ENCODE measurements at places on chromosomes 5 and 9.

DNA sequence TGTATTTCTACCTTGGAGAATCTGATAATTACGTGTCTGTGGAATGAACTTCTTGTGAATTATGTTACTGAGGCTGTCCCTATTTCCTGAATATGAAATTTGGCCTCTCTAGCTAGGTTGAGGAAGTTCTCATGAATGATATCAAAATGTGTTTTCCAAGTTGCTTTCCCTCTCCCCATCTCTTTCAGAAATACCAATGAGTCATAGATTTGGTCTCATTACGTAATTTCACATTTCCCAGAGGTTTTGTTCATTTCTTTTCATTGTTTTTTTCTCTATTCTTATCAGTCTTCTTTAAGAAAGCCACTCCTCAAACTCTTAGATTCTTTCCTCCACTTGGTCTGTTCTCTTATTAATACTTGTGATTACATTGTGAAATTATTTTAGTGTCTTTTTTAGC, 923.8 kb upstream of the CDH9 start:
- DNase-seq: no peak

GRCh38 chr9:112540800-112541199, 54.2 kb downstream of the KIAA1958 start:
- no peak for DNase-seq

GRCh38 chr9:69221036-69221435, 47.0 kb downstream of the TJP2 start:
- no peak for DNase-seq

DNA sequence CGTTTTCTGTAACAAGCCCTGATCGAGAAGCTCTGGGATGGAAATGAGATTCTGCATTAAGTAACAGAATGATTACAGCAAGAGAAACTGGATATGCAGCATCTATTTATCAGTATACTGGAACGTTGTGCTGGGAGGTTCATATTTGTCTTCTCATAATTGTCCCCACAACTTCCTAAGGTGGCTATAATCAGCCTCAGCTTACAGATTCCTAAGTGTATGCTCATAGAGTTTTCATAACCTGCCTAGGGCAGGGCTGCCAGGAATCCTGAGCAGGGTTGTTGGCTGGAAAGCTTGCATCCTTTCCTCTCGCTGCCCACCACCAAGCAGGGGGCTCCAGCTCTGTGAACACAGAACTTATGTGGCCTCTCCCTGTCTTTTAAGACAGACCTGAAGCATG, 70.2 kb downstream of the FNBP1 start:
- DNase-seq: no peak

GRCh38 chr5:96852759-96853158, 23.5 kb upstream of the ERAP2 start:
- DNase-seq: no peak

DNA sequence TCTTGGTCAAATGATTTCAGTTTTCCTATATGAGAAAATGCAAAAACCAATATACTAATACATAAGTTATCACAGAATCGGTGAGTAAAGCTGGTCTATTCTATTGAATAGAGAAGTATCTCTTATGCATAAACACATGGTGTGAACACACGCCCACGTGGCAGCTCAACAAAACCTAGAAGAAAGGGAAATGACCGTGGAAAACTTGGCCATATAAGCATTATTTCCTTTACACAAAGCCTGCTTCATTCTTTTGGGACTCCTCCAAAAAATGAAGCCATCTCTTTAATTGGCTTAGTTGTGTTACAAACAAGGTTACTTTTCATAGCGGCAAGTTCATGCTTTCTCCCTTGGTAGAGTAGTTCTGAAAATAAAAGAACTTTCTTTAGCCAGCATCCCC, 183.2 kb downstream of the TMEM161B start:
- DNase-seq: no peak

DNA sequence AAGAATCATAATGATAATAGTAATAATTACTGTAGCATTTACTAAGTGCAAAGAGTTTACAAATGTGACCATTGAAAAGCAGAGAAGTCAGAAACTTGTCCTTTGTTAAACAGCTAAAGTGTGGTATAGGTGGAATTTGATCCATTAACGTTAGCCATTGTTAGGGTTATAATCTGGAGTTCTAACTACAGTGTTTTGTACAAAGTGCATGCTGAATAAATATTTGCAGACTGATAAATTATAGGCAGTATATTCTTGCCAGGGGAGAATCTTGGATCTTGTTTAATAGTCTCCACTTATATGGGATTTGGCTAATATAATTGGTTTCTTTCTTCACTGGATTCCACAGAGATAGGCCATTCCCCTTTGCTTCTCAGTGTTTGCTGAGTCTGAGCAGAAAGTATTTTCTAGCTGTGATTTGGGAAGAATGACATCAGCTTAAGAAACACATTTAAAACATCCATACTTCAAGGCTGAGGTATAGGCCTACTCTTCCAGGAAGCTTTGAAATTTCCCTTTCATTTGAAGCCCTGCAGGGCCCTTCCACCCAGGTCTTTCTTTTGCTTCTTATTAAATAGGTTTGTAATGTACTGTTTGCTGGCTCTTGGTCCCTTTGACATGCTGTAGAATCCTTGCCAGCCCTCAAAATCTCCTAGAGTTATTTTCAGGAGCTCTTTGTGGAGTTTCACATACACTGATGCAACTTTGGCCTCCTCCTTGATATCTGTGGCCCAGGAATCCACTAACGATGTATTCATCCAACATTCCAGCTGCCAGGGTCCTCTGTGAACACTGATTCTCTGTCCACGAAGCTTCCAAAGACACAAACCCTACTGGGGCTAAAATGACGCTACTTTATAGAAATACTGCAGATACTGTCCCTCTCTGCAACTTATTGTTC, 51.4 kb downstream of the ATP10B start:
- peak; percentile 22 for DNase-seq

- DNase-seq: no peak
Measured at GRCh38 chr9:123871781-123872180, 58.1 kb downstream of the DENND1A start.

DNA sequence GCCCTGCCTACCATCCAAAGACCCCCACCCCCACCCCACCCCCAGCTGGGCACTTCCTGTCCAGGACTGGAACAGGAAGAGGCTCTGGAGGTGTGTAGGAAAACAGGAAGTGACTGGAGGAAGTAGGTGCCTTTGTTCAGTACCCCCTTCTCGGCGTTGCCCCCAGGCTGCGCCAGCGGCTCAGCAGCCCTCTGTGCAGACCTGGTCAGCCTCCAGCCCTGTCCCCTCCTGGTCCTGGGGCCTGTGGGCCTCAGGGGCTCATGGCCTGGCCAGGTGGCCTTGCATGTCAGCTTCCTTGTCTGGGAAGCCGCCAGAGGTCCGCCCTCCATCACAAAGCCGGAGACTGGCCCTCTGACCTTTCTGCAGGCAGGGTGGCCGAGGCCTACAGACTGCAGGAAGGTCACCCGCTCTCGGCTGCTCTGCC, 26.0 kb downstream of the FLT4 start:
- no peak for DNase-seq

DNA sequence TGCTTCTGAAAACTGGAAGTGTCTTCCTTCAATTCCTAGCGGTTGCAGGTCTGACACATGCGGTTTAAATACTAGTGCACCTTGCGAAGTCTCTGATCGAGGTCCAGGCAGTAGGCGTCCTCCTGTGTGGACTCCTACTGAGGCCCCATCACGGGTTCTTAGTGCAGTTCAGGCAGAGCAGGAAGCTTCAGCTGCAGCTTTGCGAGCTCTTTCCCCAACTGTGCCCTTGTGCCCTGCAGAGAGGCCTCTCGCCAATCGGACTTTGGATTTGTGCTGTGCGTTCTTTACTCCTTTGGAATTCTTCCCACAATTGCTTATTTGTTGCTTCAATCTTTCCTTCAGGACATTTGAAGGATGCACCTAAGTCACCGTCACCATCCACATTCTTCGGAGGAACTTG, 40.6 kb upstream of the FAM120AOS start:
- DNase-seq: no peak

DNA sequence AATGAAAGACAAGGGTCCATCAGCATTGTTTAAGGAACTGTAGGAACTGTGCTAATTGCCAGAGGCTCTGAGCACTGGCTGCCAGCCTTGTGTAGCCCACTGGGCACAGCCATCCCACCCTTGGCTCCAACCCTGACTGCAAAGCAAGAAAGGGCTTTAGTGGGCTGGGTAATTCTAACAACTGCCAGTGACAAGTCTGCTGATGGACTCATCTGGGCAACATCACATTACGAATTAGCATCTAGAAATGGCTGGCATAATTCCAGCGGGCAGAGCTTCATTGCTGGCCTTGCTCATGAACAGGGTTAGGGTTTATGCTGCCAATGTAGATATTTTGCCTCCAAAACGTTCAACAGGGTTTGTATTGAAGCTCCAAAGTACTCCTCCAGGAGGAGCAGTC, 326.9 kb downstream of the ARHGEF28 start:
- DNase-seq: no peak

DNA sequence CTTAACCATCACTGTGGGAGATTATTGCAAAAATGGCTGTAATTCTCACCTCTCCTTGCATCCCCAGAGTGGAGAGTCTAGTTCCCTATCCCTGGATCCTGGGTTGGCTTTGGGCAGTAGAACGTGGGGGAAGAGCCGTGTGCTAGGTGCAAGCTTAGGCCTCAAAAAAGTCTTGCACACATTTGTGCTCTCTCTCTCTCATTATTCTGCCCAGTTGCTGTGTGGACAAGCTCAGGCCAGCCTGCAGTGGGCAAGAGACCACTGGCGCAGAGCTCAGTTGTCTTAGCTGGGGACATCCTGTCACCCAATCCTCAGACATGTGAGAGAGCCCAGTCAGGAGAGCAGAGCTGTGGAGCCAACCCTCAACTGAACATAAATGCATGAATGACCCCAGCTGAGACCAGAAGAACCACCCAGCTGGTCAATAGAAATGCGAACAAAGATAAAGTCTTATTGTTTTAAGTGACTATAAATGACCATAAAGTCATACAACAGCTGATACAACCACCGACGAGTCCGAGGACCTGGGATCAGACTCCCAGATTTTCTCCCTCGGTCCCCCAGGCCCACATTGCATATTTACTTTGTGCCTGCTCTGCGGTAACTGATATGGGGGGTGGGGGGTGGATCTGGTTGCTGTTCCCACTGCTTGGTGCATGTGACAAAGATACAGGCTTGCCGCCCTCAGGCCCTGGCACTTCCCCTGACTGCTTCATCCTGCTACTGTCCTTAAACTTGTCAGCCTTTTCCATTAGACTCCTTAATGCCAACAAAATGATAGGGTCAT, 166.4 kb upstream of the MVB12B start:
- DNase-seq: no peak

DNA sequence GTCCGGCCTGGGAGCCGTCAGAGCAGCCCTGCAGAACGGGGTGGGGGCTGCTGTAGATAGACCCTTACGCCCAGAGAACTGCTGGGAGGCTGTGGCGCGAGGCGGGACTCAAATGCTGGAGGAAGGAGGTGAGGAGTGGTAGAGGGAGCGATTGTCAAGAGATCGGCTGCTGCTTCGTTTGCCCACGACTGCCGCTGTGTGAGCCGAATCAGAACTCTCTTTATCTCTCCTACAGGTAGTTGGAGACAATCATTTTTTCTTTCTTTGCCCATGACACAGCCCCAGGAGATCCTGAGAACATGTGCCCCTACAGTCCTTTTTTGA, 456 bp downstream of the ZNF79 start:
- DNase-seq: no peak

- DNase-seq: peak; percentile 37
Measured at GRCh38 chr5:87400305-87400899, 12.3 kb downstream of the CCNH start.

GRCh38 chr9:85404911-85405565, 336.7 kb downstream of the AGTPBP1 start:
- DNase-seq: no peak

DNA sequence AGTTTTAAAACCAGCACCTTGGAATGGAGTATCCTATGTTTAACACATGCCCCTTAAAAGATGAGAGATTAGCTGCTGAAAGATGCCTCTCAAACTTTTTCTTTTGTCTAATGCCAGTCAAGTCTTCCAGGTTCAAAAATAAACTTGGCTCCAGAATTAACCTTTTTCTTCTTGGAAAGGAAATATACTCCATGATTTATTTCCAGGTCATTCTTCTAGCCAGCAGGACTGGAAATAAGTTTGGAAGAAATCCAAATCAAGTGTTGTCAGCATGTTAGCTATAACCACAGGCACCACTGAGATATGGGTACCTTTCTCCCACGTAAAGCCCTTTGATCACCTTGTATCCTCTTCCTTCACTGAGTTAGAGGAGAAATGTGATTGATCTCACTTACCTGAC, 56.1 kb downstream of the NLN start:
- DNase-seq: no peak

DNA sequence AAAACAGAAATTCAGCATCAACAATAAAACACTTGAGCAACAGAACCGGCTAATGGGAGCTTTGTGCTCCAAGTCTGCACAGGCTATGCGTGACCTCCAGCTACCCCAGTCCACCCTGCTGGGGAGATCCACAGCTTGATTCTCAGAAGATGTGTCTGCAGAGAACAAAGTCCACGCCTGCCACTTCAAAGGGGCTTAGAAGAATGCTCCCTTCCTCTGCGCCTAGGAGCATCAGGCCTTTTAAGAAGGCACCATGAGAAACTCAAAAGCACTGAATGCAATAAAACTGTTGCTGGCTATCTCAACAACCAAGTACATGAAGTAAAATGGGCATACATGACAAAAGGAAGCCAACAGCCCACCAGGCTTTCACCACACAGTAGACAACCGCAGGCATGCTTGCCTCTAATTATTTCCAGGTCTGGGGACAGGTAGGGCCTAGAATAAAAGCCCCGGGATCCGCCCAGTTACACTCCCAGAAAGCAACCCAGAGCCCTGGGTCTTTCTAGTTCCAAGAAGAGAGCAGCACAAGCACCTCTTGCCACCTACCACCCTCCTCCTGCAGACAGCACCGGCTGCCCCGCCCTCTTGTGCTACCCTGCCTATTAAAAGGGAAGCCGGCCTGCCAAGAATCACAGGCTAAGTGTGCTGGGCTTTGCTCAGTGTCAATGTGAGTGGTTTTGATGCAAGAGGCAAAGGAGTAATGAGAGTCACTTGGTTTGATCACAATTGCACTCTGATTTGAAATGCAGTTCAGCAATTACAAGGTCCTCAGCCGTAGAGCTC, 123.2 kb downstream of the SPOCK1 start:
- DNase-seq: peak; percentile 83

DNA sequence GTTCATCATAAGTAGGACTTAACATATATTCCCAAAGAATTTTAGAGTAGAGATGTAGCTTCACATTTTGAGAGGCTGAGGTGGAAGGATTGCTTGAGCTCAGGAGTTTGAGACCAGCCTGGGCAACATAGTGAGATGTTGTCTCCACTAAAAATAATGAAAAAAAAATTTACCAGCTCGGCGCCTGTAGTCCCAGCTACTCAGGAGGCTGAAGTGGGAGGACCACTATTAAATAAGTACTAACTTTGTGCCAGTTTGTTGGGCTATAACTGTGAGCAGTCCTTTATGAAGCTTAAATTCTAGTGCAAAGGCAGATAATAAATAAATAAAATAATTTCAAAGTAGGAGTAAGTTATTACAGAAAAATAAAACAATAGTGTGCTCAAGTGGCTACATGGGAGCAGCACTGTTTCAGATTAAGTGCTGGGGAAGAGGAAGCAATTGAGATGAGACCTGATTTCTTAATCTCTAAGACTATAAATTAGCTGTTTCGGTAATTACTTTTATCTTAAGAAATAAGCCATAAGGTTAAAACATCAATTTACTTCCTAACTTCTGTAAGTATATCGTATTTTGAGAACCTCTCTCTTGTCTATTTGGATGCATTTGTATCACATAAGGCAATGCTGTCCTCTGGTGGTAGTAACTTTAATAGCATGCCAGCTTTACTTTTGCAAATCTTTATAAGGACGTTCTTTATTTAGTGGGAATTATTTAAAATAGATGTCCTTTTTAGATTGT, 98.9 kb downstream of the CSNK1G3 start:
- peak; percentile 44 for DNase-seq

Measured in NCI-H1105 treated with DMSO at 0.1 percent for 48 hours (cell line).